ENCODE measurements at places on chromosomes 1 and 21. TPM values are rescaled to one million over a fixed set of nuclear protein-coding genes. Genes with fewer than 3 reads are reported as not detected.

The PADI2 gene
- total RNA-seq = 507 TPM

The HES3 gene
- not detected for total RNA-seq

The RAB3B gene
- 1.2 TPM for total RNA-seq

The SLC22A15 gene
- 0.21 TPM for total RNA-seq

The RER1 gene
- 235 TPM for total RNA-seq

The NPHS2 gene
- total RNA-seq = not detected

The GLIS1 gene
- 0.28 TPM for total RNA-seq

The TMPRSS15 gene
- not detected for total RNA-seq

The NASP gene
- 193 TPM for total RNA-seq

The FMN2 gene
- 1.9 TPM for total RNA-seq

The GBP6 gene
- not detected for total RNA-seq

The CNKSR1 gene
- 13.7 TPM for total RNA-seq

The LELP1 gene
- not detected for total RNA-seq

The CCDC17 gene
- 2.2 TPM for total RNA-seq

The GOLT1A gene
- 0.49 TPM for total RNA-seq

The PLEKHG5 gene
- 6.8 TPM for total RNA-seq

The OR6K3 gene
- total RNA-seq = not detected

The TRAF3IP3 gene
- total RNA-seq = 0.67 TPM

The TDRD5 gene
- total RNA-seq = 2.4 TPM

The LRRC53 gene
- not detected for total RNA-seq

The TAF1A gene
- 11.6 TPM for total RNA-seq

The FCRLB gene
- total RNA-seq = 0.41 TPM

The DCST1 gene
- total RNA-seq = not detected

The ALG14 gene
- 4.1 TPM for total RNA-seq

The RGS13 gene
- not detected for total RNA-seq

The C1orf52 gene
- 51.6 TPM for total RNA-seq

The SYT14 gene
- not detected for total RNA-seq

The GJA4 gene
- total RNA-seq = not detected

The ARHGAP30 gene
- 0.36 TPM for total RNA-seq

The NEXN gene
- total RNA-seq = 5.4 TPM

The AQP10 gene
- total RNA-seq = not detected

The LMX1A gene
- not detected for total RNA-seq

The DEPDC1 gene
- total RNA-seq = 43.0 TPM

The WDR64 gene
- not detected for total RNA-seq

The TFF3 gene
- 8.9 TPM for total RNA-seq

The ZBTB8A gene
- 6.5 TPM for total RNA-seq

The IQGAP3 gene
- total RNA-seq = 25.6 TPM

The SLC35D1 gene
- total RNA-seq = 7.0 TPM

The FTCD gene
- 0.21 TPM for total RNA-seq

The KLHDC7A gene
- total RNA-seq = 0.31 TPM

The ELAPOR1 gene
- total RNA-seq = 0.28 TPM

Data from Panc1 (cell line).